ENCODE measurements at places on chromosomes 7 and 10.
A peak's percentile ranks its signal among the peaks of the same experiment; 100 is the strongest.

GRCh38 chr10:91251430-91252056 lies 31.1 kb downstream of the PCGF5 start:
- peak; percentile 68 for DNase-seq

GRCh38 chr7:6917258-6917657 lies 91.2 kb upstream of the CCZ1B start:
- no peak for DNase-seq

DNA sequence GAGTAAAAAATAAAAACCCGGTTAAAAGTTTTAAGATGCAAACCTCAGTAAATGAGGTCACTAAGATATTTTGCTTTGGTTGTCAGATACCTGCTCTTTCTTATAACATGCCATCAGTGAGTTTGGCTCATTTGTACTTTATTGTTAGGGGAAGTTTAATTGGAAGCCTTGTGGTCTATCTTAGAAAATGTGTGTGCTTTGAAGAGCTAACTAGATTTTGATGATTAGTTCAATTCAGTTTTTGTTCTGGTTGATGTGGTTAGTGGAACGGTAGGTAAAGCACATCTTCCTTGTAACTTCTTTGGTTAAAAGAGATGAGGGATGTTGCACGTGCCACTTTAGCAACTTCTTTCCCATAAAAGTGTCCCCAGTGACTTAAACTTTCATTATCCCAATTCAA lies 353.4 kb upstream of the GALNT17 start:
- peak; percentile 63 for DNase-seq

- no peak for DNase-seq
Observed at GRCh38 chr7:133110312-133110711, 28.4 kb upstream of the CHCHD3 start.

Measured in CD4-positive, alpha-beta T cell treated with Interleukin-4 for 4 hours (primary cell).